ENCODE measurements at places on chromosomes 12 and 14. TPM values are rescaled to one million over a fixed set of nuclear protein-coding genes. Genes with fewer than 3 reads are reported as not detected.

The RDH12 gene
- not detected for total RNA-seq

The KRT73 gene
- total RNA-seq = not detected

The GUCY2C gene
- total RNA-seq = not detected

The SLC25A21 gene
- total RNA-seq = 0.44 TPM

The CCDC91 gene
- total RNA-seq = 9.3 TPM

The KRT2 gene
- not detected for total RNA-seq

The KRT83 gene
- total RNA-seq = not detected

The CLEC1B gene
- not detected for total RNA-seq

The APEX1 gene
- total RNA-seq = 156 TPM

The MGAT4C gene
- under 0.01 TPM for total RNA-seq

The SVOP gene
- not detected for total RNA-seq

The KRT85 gene
- not detected for total RNA-seq

Measured in cardiac ventricle fibroblast (primary cell).